ENCODE measurements at places on chromosomes 5 and 9. TPM values are rescaled to one million over a fixed set of nuclear protein-coding genes. Genes with fewer than 3 reads are reported as not detected.
A peak's percentile ranks its signal among the peaks of the same experiment; 100 is the strongest.

The DRD1 gene
- total RNA-seq: not detected

- peak; percentile 37 for ATAC-seq
Observed at GRCh38 chr5:127942246-127943060, 141.1 kb upstream of the SLC12A2 start.

- peak; percentile 47 for ATAC-seq
Observed at GRCh38 chr5:157481265-157481664, 21.3 kb downstream of the NIPAL4 start.

DNA sequence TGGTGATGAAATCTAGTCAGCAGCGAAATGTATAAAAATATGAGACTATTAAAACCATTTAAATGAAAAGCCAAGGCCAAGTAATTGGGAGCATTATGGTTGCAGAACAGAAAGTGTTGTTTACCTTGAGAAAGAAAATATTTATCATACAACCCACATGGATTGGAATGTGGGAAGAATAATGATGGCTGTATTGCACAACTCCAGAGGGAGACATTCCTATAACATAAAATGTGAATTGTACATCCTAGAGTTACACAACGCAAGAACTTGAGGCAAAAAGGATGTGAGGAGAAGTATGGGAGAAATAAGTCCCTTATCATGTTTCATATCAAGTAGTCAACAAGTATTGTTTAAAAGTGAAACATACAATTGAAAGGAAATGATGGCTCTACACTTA is 1014.0 kb upstream of the SEMA6A start:
- ATAC-seq: no peak

DNA sequence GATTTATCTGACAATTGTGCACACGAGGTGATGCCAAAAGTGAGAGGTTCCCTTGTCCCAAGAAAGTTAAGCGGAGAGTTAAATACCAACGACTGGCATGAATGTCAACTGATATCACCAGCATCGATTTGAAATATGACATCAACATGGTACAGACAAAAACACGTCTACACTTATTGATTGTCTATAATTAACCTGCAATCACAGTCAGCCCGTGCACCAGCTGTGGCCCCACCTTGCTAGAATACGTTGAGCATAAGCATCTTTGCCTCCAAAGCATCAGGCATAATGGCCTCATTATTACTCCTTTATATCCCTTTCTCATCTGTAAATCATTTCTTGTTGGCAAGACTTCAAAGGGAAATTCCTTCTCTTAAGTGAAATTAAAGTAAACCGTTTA is 625.4 kb downstream of the IRX1 start:
- ATAC-seq: no peak

GRCh38 chr5:180072556-180072955 is 997 bp upstream of the RNF130 start:
- ATAC-seq: no peak

DNA sequence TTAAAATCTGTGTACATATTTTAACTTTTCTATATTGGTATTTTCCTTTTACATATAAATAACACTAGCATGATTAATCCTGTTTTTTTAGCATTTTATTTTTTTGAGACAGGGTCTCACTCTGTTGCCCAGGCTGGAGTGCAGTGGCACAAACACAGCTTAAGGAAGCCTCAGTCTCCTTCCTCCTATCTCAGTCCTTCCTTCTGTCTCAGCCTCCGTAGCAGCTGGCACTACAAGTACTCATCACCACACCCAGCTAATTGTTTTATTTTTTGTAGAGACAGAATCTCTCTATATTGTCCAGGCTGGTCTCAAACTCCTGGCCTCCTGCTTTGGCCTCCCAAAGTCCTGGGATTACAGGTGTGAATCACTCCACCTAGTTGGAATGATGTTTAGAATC is 1.5 kb upstream of the C5orf24 start:
- no peak for ATAC-seq

All from esophagus mucosa (tissue), 1 donor.